ENCODE measurements at places on chromosomes 6 and 20.

DNA sequence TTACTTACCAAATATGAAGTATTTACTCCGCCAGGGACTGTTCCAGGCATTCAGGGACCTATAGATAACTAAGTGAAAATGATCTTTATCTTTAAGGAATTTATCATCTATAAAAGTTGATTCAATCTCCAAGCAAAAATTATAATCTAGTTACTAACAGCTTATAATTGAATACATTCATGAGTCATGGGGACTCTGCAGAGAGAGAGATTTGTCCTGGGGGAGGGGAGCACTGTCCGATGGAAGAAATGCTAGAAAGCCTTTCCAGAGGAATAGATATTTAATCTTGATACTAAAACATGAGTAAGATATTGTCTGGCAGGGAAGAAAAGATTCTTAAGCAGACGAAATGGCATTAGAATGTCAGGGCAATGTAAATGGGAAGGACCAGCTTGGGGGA, 139.3 kb downstream of the CD164 start:
- H3K4me1 ChIP-seq, result no peaks in the 10 kb centered on the region
- no peaks in the 10 kb centered on the region for H3K36me3 ChIP-seq
- DNase-seq, result no peak
- no peaks in the 10 kb centered on the region for H3K27me3 ChIP-seq
- no peak overlapping the region for H3K4me3 ChIP-seq

- peaks cover 80% of the 10 kb centered on the region for H3K4me1 ChIP-seq
- no peak for DNase-seq
- H3K27me3 ChIP-seq, result no peaks in the 10 kb centered on the region
- peaks cover 7% of the 10 kb centered on the region for H3K36me3 ChIP-seq
- no peak overlapping the region for H3K4me3 ChIP-seq
- no peak overlapping the region for H3K27ac ChIP-seq
Measured at GRCh38 chr6:15280028-15280427, 34.2 kb downstream of the JARID2 start.

DNA sequence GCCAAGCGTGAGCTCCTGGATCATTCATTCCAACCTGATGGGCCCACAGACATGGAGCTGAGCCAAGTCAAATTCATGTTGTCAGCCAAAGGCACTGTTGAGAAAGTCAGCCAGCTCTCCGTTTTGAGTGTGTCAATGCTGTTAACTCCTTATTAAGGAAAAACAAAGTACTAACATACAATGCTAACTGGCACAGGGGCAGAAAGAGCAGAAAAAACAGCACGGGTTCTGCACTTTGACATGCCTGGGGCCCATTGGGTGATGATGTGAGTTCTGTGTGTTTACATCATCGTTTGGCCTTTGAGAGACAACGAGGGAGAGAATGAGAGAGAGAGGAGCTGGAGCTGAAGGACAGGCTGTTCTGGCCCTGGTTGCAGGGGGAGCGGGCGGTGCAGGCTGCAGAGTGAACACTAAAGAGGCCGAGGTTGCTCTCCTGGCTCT, 85.9 kb downstream of the SMOC2 start:
- no peaks in the 10 kb centered on the region for H3K4me1 ChIP-seq
- no peak overlapping the region for H3K4me3 ChIP-seq
- H3K36me3 ChIP-seq, result no peaks in the 10 kb centered on the region
- no peak overlapping the region for H3K27ac ChIP-seq
- H3K27me3 ChIP-seq, result peaks cover 3% of the 10 kb centered on the region

- H3K27ac ChIP-seq, result no peak overlapping the region
- no peaks in the 10 kb centered on the region for H3K27me3 ChIP-seq
- peaks cover 2% of the 10 kb centered on the region for H3K36me3 ChIP-seq
- DNase-seq, result no peak
- peaks cover 13% of the 10 kb centered on the region for H3K4me1 ChIP-seq
Measured at GRCh38 chr20:4916971-4917881, 84.1 kb downstream of the SLC23A2 start.

DNA sequence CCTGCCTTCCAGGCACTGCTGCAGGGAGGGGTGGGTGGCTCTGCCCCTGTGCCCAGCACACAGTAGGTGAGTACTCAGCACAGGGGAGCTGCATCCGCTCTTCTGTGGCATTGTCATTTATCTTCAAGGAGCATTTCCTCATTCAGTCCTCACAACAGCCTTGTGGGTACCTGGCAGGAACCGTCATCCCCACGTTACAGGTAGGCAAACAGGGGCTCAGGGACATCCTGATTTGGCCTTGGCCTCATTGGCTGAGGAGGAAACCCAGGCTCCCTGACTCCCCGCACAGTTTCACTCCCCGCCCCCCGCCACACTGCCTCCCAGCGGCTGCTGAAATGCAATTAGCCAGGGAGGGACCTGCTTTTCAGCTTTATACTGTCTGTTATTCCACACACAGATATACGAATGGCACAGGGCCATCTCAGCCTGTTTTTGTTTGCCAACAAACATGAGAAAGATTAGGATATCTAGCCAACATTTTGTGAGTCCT, 24.2 kb upstream of the PNPLA1 start:
- H3K27ac ChIP-seq, result no peak overlapping the region
- H3K27me3 ChIP-seq, result peaks cover 3% of the 10 kb centered on the region
- no peaks in the 10 kb centered on the region for H3K36me3 ChIP-seq
- H3K4me1 ChIP-seq, result peaks cover 12% of the 10 kb centered on the region

GRCh38 chr20:7657569-7657968, 282.7 kb downstream of the HAO1 start:
- no peak overlapping the region for H3K27ac ChIP-seq
- no peaks in the 10 kb centered on the region for H3K4me1 ChIP-seq
- no peaks in the 10 kb centered on the region for H3K36me3 ChIP-seq
- H3K27me3 ChIP-seq, result no peaks in the 10 kb centered on the region
- no peak overlapping the region for H3K4me3 ChIP-seq
